Left lobe of liver (tissue), 2 donors: ENCODE measurements at places on chromosomes 13 and 19.

DNA sequence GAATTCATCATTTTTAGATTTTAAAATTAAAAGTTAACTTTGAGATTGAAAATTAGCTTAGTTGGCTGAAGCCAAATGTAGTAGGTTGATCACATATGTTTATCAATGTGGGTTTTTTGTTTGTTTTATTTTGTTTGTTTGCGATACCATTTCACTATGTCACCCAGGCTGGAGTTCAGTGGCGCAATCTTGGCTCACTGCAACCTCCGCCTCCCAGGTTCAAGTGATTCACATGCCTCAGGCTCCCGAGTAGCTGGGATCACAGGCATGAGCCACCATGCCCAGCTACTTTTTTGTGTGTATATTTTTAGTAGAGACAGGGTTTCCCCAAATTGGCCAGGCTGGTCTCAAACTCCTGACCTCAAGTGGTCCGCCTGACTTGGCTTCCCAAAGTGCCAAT lies 665.7 kb upstream of the SLC10A2 start:
- DNase-seq, result peak; percentile 59

- no peak for DNase-seq
These were observed 82.0 kb downstream of the KLF5 start for GRCh38 chr13:73140801-73141200.

DNA sequence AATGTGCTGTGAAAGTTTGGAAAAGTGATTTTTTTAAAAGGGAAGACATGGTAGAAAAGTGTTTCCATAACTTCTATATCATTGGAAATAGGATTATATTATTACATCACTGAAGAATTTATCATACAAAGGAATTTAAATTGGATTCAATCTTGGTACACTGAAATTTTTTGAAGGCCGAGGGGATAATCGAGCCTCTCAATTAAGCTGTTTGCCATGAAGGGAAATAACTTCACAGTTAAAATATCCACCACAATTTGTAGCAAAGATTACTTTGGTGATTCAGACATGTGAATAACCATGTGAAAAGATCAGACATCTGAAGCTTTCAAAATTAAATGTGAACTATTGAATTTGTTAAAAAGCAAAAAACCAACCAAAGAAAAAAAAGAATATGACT lies 215.3 kb downstream of the KLF5 start:
- no peak for DNase-seq

DNA sequence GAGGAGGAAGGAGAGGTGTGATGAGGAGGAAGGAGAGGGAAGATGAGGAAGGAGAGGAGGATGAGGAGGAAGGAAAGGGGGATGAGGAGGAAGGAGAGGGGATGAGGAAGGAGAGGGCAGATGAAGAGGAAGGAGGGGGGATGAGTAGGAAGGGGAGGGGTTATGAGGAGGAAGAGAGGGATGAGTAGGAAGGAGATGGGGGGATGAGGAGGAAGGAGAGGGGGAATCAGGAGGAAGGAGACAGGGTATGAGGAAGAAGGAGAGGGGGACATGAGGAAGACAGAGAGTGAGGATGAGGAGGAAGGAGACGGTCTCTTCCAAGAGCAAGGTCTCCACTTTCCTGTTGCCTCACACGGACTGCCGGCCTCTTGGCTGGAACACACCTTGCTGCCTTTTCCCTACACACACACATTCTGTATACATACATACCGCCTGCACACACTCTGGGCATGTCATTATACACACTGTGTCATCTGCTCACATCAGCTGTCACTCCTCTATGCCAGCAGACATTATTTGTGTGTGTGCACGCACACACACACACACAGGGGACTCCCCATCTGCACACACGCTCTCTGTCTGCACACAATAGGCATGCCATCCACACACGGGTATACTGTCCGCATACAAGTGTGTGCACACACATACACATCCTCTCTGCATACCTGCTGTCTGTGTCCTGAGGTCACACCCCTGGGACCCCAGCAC lies 11.1 kb upstream of the VSTM2B start:
- DNase-seq, result no peak

DNA sequence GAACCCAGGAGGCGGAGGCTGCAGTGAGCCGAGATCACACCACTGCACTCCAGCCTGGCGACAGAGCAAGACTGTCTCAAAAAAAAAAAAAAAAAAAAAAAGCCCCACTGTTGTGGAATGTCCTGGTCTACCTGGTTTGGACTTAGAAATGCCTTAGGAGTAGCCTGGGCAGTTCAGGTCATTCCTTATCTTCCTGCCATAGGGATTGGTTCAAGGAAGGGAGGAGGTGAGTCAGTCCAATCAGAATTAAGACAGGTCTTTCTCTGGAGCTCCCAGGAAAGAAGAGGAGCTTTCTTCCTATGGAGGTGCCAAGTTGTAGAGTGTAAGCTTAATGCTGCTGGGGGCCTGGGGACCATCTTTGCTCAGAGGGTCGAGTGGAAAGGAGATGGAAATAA lies 44.8 kb downstream of the SIPA1L3 start:
- DNase-seq, result no peak

GRCh38 chr13:111629926-111630325 lies 309.5 kb downstream of the TEX29 start:
- DNase-seq, result peak; percentile 32

DNA sequence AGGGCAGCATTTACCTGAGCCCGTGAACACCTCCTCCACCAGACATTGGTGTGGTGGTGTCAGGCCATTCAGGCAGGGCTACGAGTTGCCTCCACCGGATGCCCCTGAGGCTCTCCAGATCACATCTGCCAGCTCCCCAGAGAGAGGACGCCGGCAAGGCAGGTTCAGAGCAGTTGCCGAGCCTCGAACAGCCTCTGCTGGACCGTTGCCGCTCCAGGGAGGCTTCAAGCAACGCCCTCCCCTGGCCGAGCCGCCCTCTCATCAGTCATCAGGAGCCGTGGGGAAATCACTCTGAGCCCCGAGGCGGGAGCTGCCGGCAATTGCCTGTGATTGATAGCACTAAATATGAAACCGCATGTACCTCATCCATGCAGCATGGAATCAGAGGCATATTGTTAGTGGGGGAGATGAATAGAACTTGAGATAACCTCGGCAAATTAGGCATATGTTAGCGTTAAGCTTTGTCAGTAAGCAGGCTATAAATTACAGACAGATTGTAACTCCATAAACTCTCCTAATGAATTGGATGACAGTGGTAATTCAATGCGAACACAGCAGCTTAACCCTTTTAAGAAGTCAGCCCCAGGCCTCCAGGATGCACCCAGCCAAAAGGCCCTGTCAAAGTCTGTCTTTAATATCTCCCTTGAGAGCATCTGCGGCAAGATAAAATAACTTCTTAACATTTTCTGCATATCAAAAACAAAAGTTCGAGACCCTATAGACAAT lies 29.8 kb upstream of the SPACA7 start:
- DNase-seq, result no peak

- DNase-seq, result no peak
These were observed 24.2 kb downstream of the ZNF607 start for GRCh38 chr19:37695144-37695899.

GRCh38 chr19:2032296-2032941 lies 16.9 kb upstream of the BTBD2 start:
- peak; percentile 99 for DNase-seq

GRCh38 chr19:35644987-35645679 lies 3.0 kb upstream of the COX6B1 start:
- peak; percentile 78 for DNase-seq

- no peak for DNase-seq
These were observed 41.7 kb downstream of the ELL start for GRCh38 chr19:18480006-18480691.

- no peak for DNase-seq
These were observed 78.3 kb downstream of the IER2 start for GRCh38 chr19:13228561-13228960.

DNA sequence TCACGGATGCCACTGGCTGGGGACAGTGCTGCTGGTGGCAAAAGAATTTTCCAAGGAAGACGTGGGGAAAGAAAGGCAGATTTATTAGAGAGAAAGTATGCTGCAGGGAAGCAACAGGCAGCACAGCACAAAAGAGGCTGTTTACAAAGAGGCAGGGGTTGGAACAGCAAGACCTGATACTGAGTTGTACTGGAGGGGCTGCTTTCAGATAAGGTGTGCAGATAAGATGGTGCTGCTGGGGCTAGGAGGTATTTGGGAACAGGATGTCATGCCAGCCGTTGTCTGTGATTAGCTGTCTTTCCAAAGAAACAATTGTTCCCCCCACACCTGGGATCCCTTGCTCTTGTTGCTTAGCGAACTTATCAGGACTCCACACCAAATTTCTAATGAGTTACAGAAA lies 2023.3 kb upstream of the PCDH20 start:
- no peak for DNase-seq

- DNase-seq, result no peak
These were observed 204.5 kb downstream of the POU4F1 start for GRCh38 chr13:78398743-78399410.

GRCh38 chr13:40114305-40114896 lies 458.9 kb downstream of the COG6 start:
- DNase-seq, result no peak

DNA sequence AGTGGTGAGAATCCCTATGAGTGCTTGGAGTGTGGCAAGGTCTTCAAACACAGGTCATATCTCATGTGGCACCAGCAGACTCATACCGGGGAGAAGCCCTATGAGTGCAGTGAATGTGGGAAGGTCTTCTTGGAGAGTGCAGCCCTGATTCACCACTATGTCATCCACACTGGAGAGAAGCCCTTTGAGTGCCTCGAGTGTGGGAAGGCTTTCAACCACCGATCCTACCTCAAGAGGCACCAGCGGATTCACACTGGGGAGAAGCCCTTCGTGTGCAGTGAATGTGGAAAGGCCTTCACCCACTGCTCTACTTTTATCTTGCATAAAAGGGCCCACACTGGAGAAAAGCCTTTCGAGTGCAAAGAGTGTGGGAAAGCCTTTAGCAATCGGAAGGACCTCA lies 18.7 kb upstream of the AURKC start:
- DNase-seq, result peak; percentile 22

- no peak for DNase-seq
These were observed 10.4 kb downstream of the BORCS8 start for GRCh38 chr19:19181488-19181998.

- DNase-seq, result no peak
These were observed 54.3 kb downstream of the MTMR6 start for GRCh38 chr13:25232937-25233515.

DNA sequence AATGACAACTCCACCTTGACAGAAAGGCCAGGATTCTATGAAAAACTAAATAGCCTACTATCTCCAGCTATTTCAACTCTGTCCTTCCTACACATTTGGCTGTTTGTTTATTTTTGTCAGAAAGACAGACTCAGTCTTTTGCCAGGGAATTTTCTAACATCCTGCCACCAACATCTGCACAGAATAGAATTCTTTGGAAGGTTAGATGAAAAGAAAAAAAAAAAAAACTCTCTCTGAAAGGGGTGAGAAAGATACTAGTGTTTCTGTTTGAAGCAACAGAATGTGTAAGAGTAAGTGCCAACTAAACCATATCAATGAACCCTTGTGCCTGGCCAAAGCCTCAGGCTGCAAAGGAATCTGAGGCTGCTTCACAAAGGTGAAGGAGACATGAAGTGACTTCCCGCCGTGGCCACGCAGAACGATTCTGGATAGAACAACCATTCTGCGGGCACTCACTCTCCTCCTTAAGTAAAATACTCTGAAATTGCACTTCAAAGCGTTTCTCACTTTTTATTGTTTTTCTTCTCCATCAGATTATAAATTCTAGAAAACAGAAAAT lies 498.2 kb downstream of the IRS2 start:
- DNase-seq, result no peak

DNA sequence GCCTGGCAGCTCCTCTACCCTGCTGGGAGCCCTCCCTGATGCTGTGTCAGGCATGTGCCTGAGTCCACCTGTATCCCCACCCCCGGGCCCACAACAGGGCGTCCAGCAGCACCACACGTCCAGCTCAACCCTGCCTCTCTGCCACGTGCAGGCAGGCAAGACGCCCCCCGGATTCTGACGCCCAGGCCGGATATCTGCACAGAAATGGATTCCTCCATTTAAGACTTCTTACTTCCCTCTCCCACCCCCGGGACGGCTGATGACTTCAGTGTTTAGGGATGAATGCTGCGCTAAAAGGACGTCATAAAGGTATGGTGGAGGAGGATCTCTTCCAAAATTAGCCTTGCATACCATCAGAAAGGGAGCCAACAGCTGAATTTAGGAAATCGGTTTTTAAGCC lies 10.2 kb downstream of the PEPD start:
- DNase-seq, result no peak

- DNase-seq, result no peak
These were observed 87.1 kb upstream of the FNDC3A start for GRCh38 chr13:48888613-48889012.

DNA sequence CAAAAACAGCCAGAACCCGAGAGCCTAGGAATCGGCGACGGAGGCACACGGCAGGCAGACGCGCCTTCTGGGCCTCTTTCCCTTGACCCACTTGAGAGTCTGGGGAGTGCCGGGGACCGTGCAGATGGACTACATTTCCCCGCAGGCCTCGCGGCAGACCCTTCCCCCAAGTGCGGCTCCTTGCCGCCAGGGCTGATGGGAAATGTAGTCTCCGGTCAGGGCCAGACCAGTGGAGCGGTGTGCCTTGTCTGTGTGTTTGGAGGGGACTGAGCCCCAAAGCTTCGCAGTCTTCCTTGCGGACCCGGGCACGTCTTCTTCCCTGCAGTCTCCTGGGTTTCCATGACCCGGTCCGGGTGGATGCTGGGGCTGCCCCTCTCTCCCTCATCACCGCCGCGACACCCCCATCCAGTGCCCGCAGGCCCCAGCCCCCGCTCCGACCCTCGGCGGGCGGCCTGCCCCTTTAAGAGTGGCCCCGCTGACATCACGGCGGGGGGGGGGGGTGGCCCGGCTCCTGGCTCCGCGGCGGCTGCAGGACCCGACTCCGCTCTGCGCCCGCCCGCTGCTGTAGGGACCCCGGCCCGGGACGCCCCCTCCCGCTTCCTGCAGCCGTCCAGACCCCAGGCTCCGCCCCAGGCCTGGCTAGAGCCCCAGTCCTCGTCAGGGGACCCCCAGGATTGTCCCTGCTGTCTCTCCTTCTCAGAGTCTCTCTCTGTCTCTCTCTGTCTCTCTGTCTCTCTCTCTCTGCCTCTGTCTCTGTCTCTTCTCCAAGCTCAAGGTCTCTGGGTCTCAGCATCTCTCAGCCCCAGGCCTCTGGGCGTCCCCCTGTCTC lies 758 bp upstream of the CACNG7 start:
- no peak for DNase-seq

GRCh38 chr19:19278315-19278714 lies 5.2 kb upstream of the TM6SF2 start:
- no peak for DNase-seq

- no peak for DNase-seq
These were observed 201.9 kb downstream of the FGF9 start for GRCh38 chr13:21872795-21873194.

DNA sequence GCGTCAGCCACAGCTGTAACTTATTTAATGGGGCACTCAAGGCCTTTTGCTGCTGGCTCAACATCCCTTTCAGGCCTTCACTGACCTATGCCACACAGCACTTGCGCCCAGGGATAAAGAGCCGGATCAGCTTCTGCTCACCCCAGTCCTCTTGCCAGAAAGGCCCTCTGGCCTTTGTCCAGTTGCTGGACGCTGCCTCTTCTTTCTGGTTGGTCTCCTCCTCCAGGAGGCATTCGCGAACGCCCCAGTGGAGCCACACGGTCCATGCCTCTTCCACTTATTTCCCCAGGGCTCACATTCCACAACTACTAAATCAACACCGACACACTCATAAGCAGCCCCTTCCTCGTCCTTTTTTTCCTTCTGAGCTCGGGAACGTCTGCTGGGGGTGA lies 3.7 kb upstream of the ZNF329 start:
- peak; percentile 73 for DNase-seq

- no peak for DNase-seq
These were observed 124.4 kb downstream of the SIPA1L3 start for GRCh38 chr19:38031423-38031770.
